ENCODE measurements at places on chromosomes 3 and 15. TPM values are rescaled to one million over a fixed set of nuclear protein-coding genes. Genes with fewer than 3 reads are reported as not detected.

GRCh38 chr15:26773917-26774316 lies 1.1 kb upstream of the GABRB3 start:
- DNase-seq = no peak

GRCh38 chr3:131702146-131702545 lies 199.4 kb upstream of the MRPL3 start:
- DNase-seq = no peak

Gene UBAP1L
- total RNA-seq = 13.2 TPM

Gene PCLAF
- 2.4 TPM for total RNA-seq

Gene NDN
- 0.30 TPM for total RNA-seq

All from T-cell (primary cell).